Urothelium cell line (cell line): ENCODE measurements at places on chromosomes 1 and 21.
A peak's percentile ranks its signal among the peaks of the same experiment; 100 is the strongest.

GRCh38 chr1:79207786-79208185 is 201.3 kb upstream of the ADGRL4 start:
- no peak for DNase-seq

DNA sequence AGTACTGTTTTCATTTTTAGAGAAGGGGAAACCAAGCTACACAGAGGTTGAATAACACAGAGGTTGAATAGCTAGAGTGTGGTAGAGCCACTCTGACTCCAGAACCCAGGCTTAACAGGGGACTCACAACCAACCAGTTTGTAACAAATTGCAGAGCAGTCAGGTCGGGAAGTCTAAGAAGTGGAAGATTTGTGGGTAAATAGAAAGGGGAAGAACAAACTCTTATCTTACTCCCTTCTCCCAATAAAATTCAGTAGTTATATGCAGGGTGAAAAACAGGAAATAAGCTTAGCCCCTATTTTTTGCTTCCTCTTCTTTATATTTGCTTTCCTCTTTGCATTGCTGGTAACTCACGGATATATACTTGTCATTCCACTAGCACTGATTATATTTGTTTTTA is 23.2 kb downstream of the CDC42 start:
- no peak for DNase-seq

DNA sequence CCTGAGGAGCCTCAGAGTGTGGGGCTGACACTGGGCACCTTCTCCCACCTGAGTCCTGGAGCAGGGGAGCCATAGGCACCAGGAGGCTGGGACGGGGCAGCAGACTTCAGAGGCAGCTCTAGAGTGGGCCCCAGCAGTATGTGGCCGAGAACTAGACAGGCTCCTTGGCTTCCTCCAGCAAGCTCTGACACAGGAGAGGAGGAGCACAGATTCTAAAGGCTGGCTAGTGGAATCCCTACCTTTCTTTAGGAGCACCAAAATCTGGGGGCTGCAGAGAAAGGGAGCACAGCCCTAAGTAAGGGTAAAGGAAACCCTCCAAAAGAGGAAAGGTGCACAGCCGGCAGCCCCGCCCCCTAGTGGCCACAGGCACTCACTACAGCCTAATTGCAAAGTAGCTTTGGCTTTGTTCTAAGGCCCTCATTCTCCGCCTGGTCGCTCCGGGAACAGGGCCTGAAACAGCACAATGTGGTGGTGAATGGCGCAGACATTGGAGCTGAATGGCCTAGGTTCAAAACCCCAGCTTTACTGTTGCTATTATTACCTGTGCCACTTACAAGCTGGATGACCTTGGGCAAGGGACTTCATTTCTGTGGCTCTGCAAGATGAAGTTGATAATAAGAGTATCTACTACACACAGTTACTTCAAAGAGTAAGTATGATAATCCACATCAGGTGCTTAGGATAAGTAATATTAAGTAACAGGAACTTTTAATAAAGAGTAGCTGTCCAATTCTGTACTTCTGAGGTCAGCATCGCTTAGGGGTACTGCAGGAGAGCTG is 8.8 kb upstream of the GUCA2A start:
- peak; percentile 83 for DNase-seq

- no peak for DNase-seq
These were observed 59.8 kb upstream of the PLA2G4A start for GRCh38 chr1:186768906-186769305.

DNA sequence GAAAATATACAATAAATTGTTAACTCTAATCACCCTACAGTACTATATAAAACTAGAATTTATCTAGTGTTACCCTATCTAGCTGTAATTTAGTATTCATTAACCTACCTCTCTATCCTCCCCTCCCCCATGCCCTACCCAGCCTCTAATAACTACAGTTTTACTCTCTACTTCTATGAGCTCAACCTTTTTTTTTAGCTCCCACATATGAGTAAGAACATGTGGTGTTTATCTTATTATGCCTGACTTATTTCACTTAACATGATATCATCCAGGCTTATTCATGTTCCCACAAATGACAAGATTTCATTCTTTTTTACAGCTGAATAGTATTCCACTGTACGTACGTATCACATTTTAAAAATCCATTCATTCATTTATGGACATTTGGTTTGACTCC is 46.0 kb upstream of the WARS2 start:
- no peak for DNase-seq
